Progenitor cell of endocrine pancreas (in vitro differentiated cells): ENCODE measurements at places on chromosomes 7 and 10. TPM values are rescaled to one million over a fixed set of nuclear protein-coding genes. Genes with fewer than 3 reads are reported as not detected.

- no peak overlapping the region for H3K4me3 ChIP-seq
- DNase-seq: no peak
- H3K36me3 ChIP-seq: no peaks in the 10 kb centered on the region
- no peaks in the 10 kb centered on the region for H3K27me3 ChIP-seq
- H3K27ac ChIP-seq: no peak overlapping the region
- H3K4me1 ChIP-seq: no peaks in the 10 kb centered on the region
Measured at GRCh38 chr7:15332956-15333355, 228.9 kb downstream of the AGMO start.

DNA sequence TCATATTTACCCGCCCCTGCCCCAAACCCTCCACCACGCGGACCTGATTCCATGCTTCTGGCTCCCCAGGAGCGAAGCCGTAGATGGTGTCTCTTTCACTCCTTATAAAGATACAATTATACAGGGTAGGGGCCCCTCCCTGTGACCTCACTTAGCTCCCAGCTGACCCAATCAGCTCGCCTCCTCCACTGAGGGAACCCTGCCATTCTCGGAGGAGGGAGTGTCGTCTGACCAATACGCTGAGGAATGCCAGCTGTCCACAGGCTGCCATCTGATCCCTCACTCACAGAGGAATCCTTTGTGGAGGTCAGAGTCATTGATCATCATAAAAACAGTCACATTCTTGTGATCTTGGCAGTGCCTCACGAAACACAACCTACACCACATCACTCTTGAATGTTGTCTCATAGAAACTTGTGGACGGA is 67.5 kb upstream of the INSIG1 start:
- DNase-seq: no peak
- H3K36me3 ChIP-seq: no peaks in the 10 kb centered on the region
- H3K4me1 ChIP-seq: peaks cover 23% of the 10 kb centered on the region
- H3K4me3 ChIP-seq: no peak overlapping the region
- H3K27me3 ChIP-seq: peaks cover 74% of the 10 kb centered on the region

DNA sequence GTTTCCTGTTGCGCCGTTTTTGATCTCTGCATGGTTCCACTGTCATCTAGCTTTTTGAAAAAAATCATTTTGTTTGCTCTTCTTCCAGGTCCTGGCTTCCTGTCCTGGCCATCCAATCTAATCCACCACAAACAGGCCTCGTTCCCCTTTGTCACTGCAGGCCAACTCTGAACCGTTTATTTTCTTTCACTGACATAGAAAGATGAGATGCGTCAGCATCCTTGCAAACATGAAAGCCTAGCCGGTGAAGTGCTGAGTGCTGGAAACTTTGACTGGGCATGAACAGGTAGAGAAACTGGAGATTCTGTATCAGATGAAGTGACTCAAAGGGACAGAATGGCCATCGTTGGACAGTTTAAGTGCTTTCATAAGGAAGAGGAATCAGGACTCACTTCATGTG is 1247.8 kb downstream of the TYW1 start:
- H3K27ac ChIP-seq: no peak overlapping the region
- no peak overlapping the region for H3K4me3 ChIP-seq
- peaks cover 2% of the 10 kb centered on the region for H3K4me1 ChIP-seq

- peak overlapping the region; percentile 82 for H3K27ac ChIP-seq
- H3K4me3 ChIP-seq: no peak overlapping the region
- H3K4me1 ChIP-seq: peaks cover 15% of the 10 kb centered on the region
- no peak for DNase-seq
- no peaks in the 10 kb centered on the region for H3K27me3 ChIP-seq
Measured at GRCh38 chr10:95273393-95274312, 17.1 kb downstream of the PDLIM1 start.

DNA sequence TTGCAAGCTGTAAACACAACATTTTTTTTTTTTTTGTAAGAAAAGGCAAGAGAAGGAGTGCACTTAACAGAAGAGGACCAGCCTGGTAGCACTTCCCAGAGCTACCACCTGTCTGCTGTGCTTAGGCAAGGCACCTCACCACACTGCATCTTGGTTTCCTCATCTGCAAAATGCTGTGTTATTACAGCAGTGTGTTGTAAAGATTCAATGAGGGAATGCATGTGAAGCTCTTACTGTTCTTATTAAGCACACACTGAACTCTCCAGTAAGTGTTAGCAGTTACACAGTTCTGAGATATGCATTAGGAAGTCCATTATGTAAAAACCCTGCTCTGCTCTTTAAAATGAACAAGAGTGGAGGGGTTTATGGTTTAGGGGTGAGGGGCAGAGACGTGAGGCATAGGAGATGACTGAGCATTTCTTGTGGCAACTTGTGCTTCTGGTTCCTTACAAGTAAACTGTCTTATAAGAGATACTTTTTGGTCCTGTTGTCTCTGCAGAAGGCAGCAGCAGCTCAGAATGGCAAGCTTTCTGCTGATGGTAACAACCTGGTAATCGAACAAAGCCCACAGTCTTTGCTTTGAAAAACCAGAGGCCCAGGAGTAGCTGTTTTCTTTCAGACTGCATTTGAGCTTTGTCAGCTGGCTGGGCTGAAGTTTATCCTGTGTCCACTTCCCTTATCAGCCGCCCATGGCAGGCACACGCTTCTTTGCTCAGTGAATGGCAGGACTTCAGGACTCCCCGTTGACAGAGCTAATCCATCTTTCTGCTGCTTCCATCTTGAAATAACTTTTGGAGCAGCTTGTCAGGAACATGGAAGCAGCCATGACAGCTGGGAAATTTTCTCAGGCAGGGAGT is 98.8 kb upstream of the BMPER start:
- H3K27ac ChIP-seq: no peak overlapping the region
- no peak overlapping the region for H3K4me3 ChIP-seq
- no peaks in the 10 kb centered on the region for H3K36me3 ChIP-seq

ANXA8L1 gene
- not detected in 2 replicates for total RNA-seq

TRIP6 gene
- total RNA-seq: 76.9 and 87.0 TPM in 2 replicates
